ENCODE measurements at places on chromosomes 1 and 21.

DNA sequence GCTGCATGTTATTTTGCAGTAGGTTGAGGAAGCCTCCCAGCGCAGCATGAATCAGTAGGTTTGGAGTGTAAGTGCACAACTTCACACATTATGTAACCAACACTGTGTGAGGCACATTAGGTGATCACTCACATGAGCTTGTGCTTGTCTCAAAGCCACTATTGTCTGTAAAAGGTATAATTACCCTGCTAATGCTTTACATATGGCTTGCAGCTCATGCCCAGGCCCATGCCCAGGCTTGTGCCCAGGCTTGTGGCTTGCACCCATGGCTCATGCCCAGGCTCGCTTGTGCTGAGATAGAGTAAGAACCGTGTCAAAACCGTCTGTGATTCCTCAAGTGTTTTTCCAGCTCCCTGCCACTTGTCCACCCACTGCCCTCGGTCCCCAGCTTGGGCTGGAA is 596.3 kb downstream of the LTN1 start:
- DNase-seq, result no peak

DNA sequence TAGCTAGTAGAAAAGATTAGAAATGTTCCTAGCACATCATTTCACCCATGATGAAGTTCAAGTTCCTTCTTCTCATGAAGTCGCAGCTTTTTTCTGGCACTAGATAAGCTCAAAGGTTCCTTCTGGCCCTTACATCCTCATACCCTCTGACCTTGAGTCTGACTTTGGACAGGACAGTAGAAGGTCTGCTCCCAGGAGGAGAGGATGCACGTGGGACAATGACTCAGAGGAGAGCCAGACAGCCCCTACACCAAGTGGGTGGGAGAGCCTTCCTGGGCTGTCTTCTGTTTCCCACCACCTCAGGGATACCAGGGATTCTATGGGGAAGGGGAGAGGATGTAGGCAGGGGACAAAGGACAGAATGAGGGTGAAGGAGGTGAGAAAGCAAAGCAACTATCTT is 86.0 kb downstream of the HHIPL2 start:
- DNase-seq, result no peak

GRCh38 chr1:160214481-160215140 is 9.4 kb downstream of the PEA15 start:
- no peak for DNase-seq

DNA sequence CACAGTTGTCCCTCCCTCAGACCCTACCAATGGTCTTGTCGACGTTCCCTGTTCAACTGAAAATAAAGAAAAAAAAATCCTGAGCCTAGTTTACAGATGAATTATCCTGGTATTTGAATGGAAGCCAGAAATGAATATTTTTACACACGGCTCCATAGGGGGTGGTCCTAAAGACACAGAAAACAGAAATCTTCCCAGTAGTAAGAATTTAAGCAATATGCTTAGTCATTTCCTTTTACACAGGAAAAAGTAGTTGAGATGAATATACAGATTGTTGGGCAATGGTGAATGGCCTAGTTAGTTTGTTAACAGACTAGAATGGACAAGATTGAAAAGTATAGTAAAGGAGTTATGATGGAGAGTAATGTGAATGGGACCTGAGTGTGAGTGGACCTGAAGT is 67.4 kb downstream of the RGS18 start:
- no peak for DNase-seq

DNA sequence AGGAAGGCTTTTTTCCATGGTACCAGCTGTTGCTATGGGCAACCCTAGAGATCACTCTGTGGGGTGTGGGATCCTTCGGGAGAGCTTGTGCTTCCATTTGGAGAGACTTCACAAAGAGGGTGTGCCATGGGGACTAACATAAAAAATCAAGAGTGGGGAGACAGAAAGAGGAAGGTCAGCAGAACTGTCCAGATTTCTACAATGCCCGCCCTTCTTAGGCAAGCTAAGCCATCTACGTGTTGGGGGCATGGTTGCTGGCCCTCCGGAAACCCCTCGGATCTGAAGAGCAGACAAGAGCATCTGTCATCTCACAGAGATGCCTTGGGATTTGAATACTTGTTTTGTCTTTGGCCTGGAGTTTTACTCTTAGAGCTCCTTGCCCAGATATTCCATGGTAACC is 83.9 kb upstream of the ZNF648 start:
- DNase-seq, result no peak

- DNase-seq, result no peak
Measured at GRCh38 chr1:6805004-6805416, 19.8 kb downstream of the CAMTA1 start.

GRCh38 chr1:58466630-58467241 is 79.8 kb downstream of the OMA1 start:
- no peak for DNase-seq

DNA sequence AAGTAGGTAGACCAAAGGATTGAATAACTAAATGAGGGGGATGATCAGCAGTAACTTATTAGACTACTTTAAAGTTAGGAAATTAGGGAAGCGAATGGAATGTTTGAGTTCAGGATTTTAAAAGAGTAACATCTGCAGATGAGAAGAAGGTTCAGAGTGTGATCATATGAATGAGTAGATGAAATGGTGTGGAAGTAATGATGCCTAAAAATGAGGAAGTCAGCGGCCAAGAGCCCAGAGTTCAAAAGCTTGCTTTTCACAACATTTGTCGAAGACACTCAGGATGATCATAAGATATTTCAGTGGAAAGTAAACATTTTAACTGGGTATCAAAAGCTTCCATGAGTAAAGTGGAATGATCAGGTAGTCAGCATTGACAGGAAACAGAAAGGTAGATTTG is 299.4 kb downstream of the LRRIQ3 start:
- DNase-seq, result no peak

DNA sequence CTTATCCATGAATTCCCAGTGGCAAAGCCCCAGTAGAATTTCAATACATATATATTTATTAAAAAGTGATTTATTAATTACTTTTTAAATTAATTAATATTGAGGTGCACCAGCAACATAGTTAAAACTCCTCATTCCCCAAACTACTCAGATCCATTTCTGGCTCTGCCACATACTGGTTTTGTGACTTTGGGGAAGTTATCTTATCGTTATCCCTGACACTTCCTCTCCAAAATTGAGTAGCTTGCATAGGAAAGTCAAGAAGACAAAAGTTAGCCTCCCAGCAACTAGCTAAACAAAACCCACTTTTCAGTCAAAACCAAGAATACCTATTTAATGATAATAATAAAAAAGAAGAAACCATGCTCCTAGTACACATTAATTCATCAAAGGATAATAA is 35.9 kb downstream of the TCP10L start:
- DNase-seq, result no peak

DNA sequence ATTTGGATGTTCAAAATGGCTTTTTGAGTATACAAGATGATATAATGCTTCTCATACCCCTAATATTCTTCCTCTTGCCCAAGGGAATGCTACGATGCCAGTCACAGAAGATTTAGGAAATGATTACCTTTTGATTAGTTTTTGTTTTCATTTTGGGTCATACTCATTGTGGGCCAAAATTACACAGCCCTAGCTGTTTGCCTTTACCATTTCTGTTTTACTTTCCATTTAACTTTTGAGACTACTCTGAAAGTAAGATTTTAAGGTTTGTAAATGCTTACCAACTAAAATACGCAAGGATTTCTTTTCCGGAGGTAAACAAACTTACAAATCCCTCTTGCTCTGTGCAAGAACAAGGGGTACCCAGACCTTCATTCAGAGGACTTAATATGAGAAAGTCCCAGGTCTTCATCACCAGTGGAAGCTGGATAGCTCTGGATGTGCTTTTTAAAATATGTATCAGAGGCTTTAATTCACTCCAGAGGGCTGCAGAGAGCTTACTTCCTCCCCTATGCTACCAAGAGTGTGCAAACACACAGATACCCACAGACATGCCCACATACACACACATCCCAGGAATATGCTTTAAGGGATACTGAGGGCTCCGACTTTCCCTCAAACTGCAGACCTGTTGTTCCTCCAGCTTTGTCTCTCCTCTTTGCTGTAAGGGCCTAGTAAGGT is 631.4 kb downstream of the SMYD3 start:
- DNase-seq, result no peak

GRCh38 chr1:160519642-160520435 is 3.2 kb downstream of the SLAMF6 start:
- no peak for DNase-seq

DNA sequence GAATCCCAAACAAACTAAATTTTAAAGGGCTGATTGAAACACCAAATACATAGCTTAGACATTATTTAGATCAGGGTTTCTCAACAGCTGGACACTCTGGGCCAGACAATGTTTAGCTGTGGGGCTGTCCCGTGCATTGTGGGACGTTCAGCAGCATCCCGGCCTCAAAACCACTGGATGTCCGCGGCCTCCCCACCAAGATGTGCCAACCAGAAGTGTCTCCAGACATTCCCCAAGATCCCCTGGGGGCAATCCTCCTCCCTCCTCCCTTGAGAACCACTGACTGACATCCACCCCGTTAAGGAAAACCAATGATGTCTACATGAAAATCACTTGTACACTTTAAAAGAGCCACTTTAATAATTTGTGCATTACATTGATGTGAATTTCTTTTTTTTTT is 38.4 kb downstream of the CLSTN1 start:
- DNase-seq, result no peak

DNA sequence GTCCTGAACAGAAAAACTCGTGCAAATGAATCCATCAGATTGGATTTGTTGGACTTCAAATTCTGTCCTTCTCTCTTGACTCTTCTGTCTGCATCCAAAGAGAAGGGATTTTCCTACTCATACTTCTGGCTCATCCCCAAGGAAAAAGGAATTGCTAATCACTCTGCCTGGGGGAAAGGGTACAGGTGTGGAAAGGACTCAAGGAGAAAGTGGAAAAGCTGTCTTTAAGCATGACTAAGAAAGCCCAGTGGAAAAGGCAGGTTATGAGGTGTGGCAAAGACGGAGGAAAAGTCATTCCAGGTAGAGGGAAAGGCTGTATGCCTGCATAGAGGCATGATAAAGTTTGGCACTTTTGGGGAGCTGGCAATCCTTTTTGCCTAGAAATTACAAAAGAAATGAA is 43.4 kb downstream of the PTGS2 start:
- no peak for DNase-seq

DNA sequence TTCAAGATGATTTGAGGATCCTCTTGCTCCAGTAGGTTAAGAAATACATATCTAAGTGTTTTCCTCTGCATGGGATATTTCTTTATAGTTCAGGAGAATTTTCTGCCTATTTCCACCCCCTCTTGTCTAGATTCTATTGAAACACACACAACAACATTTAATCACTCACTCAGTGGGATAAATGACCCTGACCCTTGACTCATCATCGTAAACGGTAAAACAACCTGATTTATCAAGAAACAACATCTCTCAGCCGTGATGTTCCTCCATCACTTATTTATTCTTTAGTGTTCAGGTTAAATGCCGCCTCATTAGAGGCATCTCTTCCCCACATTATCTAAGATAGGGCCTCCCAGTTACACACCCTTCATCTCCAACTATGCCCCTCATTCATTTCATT is 208.7 kb upstream of the FMN2 start:
- no peak for DNase-seq

GRCh38 chr1:182069028-182069466 is 7.5 kb upstream of the ZNF648 start:
- DNase-seq, result no peak

DNA sequence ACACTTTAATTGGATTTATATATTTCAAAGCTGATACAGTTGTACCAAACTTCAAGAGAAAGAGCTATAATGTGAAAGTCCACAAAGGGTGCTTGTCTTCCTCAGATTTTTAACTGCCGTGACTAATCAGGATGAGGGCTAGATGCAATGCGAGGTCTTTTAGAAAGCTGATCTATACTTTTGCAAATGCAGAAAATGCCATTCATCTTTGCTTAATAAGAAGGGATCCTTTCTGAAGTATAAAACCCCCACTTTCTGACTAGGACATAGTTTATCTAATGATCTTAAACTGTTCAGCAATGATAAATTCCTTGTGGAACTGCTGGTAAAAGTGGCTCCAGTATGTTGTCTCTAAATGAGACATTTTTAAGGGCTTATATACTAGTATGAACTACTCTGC is 102.7 kb upstream of the NGF start:
- no peak for DNase-seq

DNA sequence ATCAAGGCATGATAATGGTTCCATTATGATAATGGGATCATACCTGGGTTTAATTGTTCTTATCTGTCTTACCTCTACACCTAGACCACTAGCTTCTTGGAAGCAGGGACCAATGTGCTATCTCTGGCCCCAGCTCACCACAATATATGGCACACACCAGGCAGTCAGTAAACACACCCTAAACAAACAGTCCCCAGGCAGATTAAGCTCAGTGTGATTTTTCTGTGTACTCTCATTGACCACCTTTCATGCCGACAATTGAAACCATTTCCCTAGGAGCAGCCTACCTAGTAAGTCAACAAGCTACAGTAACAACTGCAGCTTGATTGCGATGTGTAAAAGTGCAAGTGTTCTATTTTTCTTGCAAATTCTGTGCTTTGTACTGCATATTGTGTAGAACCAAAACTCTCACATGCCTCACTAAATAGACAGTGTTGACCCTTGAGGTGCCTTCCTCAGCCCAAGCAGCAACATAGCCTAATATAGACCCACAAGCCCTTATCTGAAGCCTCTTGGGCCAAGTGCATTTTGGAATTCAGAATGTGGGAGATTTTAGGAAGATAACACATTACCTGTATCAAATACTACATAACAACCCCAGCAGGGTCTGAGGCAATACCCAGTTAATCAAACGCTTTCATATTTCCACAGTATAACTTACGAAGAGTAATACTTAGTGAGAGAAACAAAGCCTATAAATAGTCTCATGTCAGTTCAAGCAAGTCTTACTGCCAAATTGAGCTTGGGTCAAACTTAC is 32.0 kb downstream of the INPP5B start:
- no peak for DNase-seq

DNA sequence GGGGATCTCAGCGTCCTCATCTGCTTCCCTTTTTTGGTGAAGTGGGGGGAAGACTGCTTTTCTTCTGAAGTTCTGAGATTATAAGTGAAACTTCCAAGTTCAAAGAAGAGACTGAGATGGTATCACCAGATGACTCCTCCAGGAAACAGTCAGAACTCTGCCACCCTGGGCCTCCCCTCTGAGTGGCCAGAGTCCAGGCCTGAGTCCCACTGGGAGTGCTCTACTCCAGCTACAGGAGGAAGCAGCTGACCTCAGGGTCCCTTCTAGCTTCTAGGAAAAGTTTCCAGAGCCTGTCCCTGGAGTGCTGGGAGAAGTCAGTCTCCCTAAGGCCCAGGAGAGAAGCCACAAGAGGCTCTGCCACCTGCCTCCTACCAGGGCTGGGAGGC is 104.7 kb downstream of the CASZ1 start:
- DNase-seq, result no peak

DNA sequence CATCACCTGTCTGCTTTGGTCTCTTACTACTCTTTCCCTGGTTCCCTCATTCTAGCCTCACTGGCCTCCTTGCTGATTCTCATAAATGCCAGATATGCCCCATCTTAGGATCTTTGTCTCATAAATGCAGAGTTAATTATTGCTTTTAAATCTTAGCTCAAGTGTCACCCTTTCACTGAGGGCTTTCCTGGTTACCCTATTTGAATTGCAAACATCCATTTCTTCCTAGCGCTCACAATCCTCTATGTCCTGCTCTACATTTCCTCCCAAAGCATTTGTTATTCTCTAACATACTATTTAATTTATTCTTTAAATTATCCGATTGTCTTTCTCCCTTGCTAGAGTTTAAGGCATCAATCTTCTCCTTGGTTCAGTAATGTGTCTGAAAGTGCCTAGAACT is 296.5 kb upstream of the ADGRL4 start:
- DNase-seq, result no peak
